ENCODE measurements at places on chromosomes 1 and 21.

GRCh38 chr1:171769754-171770153 lies 11.7 kb upstream of the METTL13 start:
- no peak for DNase-seq

DNA sequence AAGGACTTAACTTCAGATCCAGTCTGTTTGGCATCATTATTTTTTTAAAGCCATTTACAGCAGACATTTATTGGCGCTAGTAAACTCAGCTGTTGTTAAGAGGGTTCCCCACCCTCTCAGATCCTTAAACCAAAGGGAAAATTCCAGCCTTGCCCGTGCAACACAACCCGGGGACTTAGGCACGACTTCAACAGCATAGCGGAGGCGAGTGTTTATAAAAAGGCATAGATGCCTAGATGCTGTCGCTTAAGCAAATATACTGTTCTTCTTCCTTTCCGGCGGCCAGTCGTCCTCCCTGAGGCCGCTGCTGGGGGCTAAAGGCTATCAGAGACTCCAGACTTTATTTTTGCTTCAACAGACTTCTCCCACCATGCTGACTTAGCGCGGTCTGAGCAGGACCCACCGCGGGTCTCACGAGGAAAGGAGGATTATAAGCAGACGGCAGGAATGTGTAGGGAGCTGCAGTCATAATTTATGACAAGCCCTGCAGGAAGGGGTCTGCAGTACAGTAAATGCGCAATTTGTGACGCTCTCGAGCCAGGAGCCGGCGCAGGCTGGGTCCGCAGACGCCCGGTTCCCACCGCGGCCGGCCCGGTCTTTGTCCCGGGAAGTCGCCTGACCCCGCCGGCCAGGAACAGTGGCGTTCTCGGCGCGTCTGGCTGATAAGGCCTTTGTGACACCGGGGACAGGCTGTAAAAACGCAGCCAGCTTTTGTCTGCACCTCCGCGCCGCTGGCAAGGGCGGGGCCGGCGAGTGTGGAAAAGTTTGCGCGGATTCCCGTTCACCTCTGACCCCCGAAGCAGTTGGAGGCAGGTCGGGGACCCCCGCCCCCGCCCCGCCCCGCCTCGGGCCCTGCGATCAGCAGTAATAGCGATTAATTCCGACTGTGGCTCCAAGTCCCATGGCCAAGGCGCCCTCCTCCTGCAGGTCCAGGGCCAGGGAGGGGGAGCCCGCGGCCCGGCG lies 61.2 kb upstream of the ARHGEF16 start:
- no peak for DNase-seq

DNA sequence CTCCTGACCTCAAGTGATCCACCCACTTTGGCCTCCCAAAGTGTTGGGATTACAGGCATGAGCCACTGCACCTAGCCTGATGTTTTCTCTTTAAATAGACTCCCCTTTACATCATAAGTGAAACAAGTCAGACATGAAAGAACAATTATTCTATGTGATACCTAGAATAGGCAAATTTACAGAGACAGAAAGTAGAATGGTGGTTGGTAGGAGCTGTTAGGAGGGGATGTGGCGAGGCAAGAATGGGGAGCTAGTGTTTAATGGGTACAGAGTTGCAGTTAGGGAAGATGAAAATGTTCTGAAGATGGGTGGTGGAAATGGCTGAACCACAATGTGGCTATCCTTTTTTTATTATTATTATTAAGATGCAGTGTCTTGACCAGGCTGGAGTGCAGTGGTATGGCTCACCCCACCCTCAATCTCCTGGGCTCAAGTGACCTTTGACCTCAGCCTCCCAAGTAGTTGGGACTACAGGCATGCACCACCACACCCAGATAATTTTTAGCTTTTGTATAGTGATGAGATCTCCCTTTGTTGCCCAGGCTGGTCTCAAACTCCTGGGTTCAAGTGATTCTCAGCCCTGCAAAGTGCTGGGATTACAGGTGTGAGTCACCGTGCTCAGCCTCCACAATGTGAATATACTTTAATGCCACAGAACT lies 28.4 kb downstream of the ELF3 start:
- DNase-seq, result no peak

DNA sequence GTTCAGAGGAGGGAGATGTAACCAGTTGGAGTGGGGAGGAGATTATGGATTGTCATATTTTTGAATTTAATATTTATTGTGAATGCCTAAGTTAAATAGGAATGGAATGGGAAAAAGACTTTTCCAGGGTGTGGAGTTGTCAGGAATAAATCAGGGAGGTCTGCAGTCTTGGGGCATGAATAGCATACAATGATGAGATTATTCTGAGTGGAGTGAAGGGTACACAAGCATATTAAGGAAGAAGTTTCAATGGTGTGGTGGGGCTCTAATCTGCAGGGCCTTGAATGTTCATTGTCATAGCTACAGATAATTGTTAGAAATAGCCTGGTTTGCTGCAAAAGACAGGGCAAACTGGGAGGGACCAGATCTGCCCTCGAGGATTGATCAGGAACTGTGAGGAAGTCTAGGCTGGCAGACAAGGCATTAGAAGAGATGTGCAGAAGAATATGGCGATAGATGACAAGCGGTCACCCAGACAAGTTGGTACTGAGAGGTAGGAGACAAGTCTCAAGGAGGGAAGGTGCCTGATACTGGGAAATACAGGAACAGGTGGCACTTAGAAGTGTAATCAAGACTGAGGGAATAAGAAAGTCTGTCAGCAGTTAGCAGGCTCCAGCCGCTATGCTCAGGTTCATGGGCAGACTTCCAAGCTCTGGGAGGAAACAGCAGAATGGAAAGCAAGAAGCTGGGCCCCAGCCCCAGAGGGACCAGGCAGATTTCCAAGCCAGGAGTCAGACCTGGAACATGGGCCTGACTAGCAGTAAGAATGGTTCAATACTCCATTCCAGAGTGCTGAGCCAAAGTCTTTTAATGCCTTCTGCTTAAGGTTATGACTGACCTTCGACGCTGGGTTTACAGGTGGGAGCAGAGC lies 20.9 kb upstream of the RGL1 start:
- no peak for DNase-seq

DNA sequence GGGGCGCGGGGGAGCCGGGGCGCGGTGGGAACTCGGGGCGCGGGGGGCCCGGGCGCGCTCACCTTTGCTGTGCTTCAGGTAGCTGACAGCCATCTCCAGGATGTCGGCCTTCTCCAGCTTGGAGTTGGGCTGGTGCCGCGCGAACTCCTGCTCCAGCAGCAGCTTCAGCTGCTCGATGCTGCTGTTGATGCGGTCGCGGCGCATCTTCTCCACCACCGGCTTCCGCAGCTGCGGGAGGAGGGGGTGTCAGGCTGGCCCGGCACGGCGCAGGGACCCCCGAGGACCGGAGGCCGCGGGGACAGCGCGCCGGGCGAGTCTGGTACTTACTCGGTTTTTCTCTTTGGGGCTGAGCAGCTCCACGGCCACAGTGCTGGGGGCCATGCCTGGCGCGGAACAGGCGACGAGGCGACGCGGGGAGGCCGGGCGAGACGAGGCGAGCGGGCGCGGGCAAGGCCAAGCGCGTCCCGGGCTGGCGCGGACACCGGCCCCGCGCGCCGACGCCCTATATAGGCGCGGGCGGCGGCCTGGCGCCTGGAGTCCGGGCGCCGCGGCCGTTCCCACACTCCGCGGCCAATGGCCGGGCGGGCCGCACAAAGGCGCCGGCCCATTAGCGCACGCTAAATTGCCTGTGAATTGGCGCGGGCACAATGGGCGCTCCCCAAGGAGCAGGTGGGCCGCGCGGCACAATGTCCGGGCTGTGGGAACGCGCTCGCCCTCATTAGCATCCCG lies at the start of gene HES5:
HES5 (minus strand) TSS at position 480 of the 729 bp plus-strand sequence; CDS start at position 381, 99 bp downstream.
- DNase-seq, result peak; percentile 44

GRCh38 chr1:198088360-198089071 lies 68.3 kb upstream of the NEK7 start:
- DNase-seq, result no peak

- DNase-seq, result no peak
Measured at GRCh38 chr1:33985656-33986055, 121.8 kb downstream of the HMGB4 start.

Measured in NCI-H187 (cell line).